ENCODE measurements at places on chromosomes 7 and 10. TPM values are rescaled to one million over a fixed set of nuclear protein-coding genes. Genes with fewer than 3 reads are reported as not detected.
A peak's percentile ranks its signal among the peaks of the same experiment; 100 is the strongest.

The TMEM229A gene
- not detected for polyA plus RNA-seq

The SLC13A1 gene
- 19.3 TPM for polyA plus RNA-seq

- DNase-seq: no peak
These were observed 64.9 kb downstream of the IKZF1 start for GRCh38 chr7:50369143-50370026.

GRCh38 chr7:100407285-100408180, 21.0 kb downstream of the ZCWPW1 start:
- peak; percentile 67 for DNase-seq

GRCh38 chr10:89389254-89389653, 3.2 kb upstream of the IFIT1 start:
- DNase-seq: no peak

DNA sequence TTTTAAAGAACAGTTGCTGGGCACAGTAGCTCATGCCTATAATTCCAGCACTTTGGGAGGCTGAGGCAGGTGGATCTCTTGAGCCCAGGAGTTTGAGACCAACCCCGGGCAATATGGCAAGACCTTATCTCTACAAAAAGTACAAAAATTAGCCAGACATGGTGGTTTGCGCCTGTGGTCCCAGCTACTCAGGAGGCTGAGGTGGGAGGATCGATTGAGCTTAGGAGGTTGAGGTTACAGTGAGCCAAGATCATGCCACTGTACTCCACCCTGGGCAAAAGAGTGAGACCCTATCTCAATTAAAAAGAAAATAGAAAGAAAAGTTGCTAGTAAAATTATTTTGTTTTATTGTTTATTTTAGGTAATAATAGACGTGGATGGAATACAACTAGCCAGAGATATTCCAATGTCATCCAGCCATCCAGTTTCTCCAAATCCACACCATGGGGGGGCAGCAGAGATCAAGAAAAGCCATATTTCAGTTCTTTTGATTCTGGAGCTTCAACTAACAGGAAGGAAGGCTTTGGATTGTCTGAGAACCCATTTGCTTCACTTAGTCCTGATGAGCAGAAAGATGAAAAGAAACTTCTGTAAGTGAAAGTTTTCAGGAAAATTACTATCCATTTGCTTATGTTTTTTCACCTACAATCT, 3.0 kb downstream of the NUP42 start:
- no peak for DNase-seq

The LRRC17 gene
- polyA plus RNA-seq: 62.1 TPM
